ENCODE measurements at places on chromosomes 3 and 15. TPM values are rescaled to one million over a fixed set of nuclear protein-coding genes. Genes with fewer than 3 reads are reported as not detected.

Gene TRIP4
- polyA plus RNA-seq = 21.0 TPM

Gene NOX5
- 0.86 TPM for polyA plus RNA-seq

Gene SPATA12
- not detected for polyA plus RNA-seq

Gene FSIP1
- polyA plus RNA-seq = 0.65 TPM

Gene IGSF10
- 0.12 TPM for polyA plus RNA-seq

- DNase-seq = no peak
These were observed 309.7 kb upstream of the TPRG1 start for GRCh38 chr3:188861842-188862744.

DNA sequence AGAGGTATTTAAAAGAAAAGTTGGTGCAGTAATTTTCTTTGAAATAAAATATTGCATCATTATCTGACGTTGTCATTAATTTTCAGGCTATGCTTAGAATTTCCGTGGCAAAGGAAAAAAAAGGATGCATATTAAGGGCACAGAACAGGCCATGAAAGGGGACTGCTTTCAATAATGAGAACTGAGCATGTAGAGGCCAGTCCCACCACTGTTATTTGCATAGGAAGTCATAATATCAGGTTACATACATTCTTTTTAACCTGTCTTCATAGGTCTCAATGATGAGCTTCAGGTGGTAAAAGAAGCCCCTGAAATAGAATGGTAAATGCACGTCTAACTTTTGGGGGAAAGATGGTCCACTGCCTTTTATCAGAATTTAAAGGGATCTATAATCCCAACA, 272.1 kb upstream of the ALCAM start:
- no peak for DNase-seq

DNA sequence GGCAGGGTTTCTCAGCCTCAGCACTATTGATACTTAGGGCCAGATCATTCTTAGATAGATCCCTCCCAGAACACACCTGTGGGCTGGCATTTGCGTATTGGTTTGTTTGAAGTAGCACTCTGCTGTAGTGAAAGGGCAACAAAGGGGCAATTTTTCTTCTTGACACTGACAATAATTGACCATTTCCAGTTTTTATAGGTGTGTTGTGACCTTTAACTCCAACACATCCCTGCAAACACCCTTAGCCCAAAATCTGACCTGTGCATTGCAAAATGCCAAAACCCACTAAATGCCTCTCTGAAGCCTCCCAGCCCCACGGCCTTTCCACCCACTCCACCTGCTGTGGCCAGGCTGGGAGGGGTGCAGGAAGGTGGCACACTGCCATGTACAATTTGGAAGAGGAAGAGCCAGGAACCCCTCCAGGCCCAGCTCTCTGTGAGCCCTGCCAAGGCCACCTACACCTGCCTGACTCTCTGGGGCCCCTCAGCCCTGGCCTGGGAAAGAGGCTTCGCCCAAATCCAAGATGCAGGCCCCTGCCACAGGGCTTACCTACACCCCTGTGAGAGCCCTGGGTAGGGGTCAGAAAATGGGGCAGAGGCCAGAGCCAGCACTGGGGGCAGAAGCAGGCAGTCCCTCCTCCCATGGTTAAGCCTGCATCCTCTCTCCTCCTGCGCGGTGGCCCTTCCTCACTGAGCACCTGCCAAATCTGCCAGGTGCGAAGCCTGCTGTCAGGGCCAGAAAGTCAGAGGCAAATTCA, 9.6 kb upstream of the CYP11A1 start:
- DNase-seq = no peak

GRCh38 chr3:191138937-191139336, 60.1 kb upstream of the OSTN start:
- no peak for DNase-seq

- DNase-seq = no peak
These were observed 2.6 kb downstream of the ATP8B4 start for GRCh38 chr15:50116477-50116876.

GRCh38 chr3:84444726-84445521, 513.9 kb upstream of the CADM2 start:
- DNase-seq = no peak

- no peak for DNase-seq
These were observed 288.1 kb upstream of the GPR149 start for GRCh38 chr3:154718053-154718452.

- no peak for DNase-seq
These were observed 33.0 kb downstream of the PTPRG start for GRCh38 chr3:61594144-61594963.

- DNase-seq = no peak
These were observed 17.3 kb upstream of the SOX14 start for GRCh38 chr3:137746808-137747207.

- DNase-seq = no peak
These were observed 298.3 kb downstream of the ZBTB20 start for GRCh38 chr3:114848643-114849350.

DNA sequence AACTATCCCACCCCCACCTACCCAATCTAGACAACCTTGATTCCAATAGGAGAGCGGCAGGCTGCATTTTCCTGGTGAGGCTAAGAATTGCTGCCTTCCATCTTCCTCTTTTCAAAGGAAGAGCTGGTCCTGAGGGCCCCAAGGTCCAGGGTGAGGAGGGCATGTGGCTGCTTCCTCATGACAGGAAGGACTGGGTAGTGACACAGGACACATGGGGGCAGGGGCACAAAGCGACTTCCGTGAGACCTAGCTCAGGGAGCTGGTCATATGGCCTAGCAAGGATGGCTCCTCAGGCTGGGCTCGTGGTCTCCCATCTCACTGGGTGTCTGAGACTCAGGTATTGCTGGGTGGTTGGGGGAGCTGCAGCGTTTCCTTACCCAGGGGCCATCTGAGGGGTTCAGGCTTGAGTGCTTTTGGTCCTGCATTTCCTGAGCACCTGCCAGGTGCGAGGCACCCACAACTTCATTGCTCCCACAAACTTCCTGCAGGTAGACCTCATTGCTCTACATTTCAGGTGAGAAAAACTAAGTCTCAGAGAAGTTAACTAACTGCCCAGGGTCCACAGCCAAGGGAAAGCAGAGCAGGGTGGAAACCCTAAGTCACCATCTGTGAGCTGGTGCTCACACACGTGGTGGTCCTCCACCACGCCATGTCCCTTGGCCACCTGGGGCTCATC, 160.0 kb upstream of the TLE3 start:
- no peak for DNase-seq

DNA sequence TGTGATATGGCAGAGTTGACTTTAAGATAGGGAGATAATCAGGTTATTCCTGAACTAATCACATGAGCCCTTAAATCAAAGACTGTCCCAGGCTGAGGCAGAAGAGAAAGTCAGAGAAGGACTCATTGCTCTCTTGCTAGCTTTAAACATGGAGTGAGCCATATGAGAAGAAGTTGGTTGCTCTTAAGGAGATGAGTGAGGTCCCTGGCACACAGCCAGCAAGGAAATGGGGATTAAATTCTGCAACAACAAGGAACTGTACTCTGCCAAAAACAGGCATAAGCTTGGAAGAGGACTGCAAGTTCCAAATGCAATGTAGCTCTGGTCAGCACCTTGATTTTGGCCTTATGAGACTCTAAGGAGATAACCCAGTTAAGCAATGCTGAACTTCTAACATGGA, 457.0 kb downstream of the PLOD2 start:
- DNase-seq = no peak

- DNase-seq = no peak
These were observed 135.3 kb downstream of the FNDC3B start for GRCh38 chr3:172174513-172175253.

Data from BJ (cell line).